ENCODE measurements at places on chromosomes 13 and 19.

- no peak for DNase-seq
Observed at GRCh38 chr13:77691871-77692270, 5.6 kb upstream of the SLAIN1 start.

DNA sequence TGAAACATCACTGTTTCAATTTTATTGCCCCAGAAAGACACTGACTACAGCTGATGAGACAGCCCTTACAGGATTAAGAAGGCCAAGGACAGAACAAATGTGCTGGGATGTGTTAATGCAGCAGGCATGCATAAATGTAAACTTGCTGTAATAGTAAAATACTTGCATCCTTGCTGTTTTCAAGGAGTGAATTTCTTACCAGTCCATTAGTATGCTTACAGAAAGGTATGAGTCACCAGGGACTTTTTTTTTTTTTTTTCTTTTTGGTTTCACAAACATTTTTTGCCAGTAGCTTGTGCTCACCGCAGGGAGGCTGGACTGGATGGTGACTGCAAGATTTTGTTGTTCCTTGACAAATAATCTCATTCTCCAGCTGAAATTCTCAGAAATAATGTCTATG is 55.1 kb downstream of the GPR180 start:
- DNase-seq, result no peak

- no peak for DNase-seq
Observed at GRCh38 chr19:35088131-35088913, 27.3 kb upstream of the FXYD3 start.

DNA sequence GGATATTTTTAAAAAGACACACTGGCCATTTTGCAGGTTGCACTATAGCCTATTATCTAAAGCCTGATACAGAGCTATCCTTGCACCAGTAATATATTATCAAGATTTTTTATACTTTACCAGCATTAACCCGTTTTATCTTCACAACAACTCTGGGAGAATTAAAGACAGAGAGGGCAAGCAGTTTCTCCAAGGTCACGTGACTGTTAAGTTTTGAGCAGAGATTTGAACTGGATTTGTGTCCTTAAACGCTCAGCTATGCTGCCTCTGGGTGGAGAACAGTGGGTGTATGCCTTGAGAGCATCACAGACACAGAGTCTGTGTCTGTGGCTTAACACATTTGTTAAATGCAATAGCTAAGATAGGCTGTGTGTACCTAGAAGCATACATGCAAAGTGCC is 147.2 kb downstream of the MYO16 start:
- no peak for DNase-seq

GRCh38 chr13:60933638-60934037 is 482.0 kb downstream of the PCDH20 start:
- no peak for DNase-seq

GRCh38 chr19:16293118-16294091 is 31.2 kb upstream of the KLF2 start:
- no peak for DNase-seq

GRCh38 chr19:49515767-49516166 is 3.3 kb downstream of the FCGRT start:
- DNase-seq, result peak; percentile 67

- peak; percentile 71 for DNase-seq
Observed at GRCh38 chr19:43594710-43595604, 977 bp downstream of the IRGQ start.

GRCh38 chr19:55080121-55080967 is 4.7 kb downstream of the EPS8L1 start:
- DNase-seq, result no peak

GRCh38 chr13:29958476-29958875 is 108.1 kb upstream of the UBL3 start:
- DNase-seq, result no peak

- no peak for DNase-seq
Observed at GRCh38 chr13:44685641-44686040, 109.5 kb upstream of the TSC22D1 start.

DNA sequence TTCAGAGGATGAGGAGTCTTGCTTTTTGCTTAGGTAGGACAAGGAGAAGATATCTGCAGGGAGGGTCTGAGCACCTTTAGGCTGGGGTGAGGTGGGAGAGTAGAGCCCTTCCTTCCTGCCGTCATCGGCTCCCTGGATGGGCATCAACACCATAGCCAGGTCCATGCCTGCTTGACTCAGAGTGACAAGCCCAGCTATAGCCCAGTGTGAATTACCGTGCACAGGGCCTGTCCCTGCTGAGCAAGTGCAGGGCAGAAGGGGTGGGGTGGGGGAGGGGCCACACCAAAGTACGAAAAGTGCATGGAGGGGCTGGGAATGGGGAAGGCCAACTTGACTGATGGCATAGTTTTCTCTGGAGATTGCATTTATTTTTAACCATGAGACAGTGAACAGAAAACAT is 30.3 kb upstream of the RNF113B start:
- no peak for DNase-seq

DNA sequence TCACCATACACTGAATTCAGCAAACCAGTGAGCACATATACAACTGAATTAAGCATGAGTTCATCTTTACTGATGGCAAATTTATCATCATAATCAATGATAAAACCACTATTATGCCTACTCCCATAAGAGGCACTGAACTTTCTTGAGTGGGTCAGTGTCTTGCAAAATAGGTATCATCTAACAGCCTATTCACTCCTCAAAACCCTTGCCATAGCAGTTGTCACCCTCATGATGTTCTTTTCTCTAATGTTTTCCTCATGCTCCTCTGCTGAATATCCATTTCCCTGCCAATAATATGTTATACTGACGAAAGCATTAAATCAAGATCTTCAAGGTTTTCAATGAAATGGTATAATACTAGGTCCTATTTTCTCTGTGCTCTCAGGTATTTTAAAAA is 5.6 kb downstream of the ARGLU1 start:
- DNase-seq, result no peak

DNA sequence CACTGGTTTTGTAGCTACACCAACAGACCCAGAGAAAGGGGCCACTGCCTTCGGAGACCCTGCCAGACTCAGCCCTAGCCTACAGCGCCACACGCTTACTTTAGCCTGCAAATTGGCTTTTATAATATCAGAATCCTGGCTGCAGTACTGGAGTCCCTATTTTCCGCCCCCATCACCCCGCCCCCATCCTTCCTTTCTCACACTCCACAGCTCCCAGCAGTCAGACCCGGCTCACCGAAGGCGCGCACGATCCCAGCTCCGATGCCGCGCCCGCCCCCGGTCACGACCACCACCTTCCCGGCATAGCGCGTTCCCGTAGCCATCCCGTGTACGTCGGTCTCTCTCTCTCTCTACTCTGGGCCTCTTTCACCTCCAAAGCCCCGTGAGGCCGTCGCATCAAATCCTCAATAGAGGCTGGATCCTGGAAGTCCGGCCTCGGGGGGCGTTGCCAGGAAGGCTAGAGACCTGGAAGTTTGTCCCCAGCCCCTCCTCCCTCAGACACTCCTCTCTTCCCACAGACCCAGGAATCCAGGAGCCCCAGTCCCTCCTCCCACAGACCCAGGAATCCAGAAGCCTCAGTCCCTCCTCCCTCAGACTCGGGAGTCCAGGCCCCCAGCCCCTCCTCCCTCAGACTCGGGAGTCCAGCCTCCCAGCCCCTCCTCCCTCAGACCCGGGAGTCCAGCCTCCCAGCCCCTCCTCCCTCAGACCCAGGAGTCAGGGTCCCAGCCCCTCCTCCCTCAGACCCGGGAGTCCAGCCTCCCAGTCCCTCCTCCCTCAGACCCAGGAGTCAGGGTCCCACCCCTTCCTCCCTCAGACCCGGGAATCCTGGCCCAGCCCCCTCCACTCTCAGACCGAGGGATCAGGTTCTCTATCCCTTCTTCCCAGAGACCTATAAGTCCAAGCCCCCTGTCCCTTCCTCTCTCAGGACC is at the start of gene HSD17B14:
Gene HSD17B14 (minus strand): TSS at position 403 of the 929 bp plus-strand sequence. CDS start 80 bp downstream, at position 323.
- DNase-seq, result no peak

DNA sequence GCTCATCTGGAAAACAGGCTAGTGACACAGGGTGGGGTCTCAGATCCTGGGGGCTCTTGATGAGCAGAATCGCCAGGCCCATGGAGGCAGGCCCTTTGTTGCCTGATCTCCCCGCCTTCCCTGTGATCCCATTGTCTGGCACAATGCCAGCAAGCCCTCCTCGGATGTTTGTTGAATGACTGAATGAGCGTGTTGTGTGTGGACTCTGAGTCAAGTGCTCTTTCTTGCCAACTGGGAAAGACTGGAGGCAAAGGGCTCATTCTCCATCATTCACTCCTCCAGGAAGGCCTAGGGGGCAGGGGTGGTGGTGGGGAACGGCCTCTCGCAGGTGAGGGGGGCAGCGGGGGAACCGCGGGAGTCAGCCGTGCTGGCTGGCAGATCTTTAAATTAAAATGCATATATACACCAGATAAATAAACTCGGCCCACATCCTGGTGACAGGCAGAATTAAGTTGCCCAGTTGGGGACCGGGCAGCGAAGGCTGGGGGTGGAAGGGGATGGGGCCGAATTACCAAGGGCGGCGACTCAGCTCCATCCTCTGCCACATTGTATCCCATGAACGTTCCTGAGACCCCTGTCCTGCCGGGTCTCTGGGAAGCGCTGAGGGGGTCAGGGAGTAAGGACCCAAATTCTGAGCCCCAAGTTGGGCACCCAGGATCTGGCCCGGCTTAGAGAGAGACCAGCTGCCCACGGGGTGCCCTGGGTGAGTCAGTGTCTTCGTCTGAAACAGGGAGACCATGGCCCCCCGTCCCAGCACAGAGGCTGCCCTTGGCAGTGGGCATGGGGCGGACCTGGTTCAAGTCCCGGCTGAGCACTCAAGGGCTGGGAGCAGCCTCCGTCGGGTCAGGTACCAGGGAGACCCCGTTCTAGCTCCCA is 24.5 kb downstream of the EFNA2 start:
- DNase-seq, result no peak

DNA sequence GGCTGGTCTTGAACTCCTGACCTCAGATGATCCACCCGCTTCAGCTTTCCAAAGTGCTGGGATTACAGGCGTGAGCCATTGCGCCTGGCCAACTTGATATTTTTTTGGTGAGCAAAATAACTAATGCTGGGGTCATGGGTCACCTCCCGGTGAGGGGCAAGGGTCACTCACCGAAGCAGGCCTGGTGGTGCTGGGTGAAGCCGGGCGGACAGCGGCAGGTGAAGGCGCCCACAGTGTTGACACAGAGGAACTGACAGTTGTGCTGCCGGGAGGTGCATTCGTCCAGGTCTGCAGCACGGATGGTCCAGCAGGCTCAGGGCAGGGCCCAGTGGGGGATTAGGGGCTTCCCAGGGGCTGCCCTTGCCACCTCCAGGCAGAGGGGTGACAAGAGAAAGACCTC is 28.3 kb downstream of the CCL25 start:
- no peak for DNase-seq

GRCh38 chr19:10567656-10568055 is 1.1 kb downstream of the CDKN2D start:
- no peak for DNase-seq

- no peak for DNase-seq
Observed at GRCh38 chr13:113539822-113540221, 44.7 kb upstream of the TFDP1 start.
